GDM1 (cell line): ENCODE measurements at places on chromosomes 2 and 18.

DNA sequence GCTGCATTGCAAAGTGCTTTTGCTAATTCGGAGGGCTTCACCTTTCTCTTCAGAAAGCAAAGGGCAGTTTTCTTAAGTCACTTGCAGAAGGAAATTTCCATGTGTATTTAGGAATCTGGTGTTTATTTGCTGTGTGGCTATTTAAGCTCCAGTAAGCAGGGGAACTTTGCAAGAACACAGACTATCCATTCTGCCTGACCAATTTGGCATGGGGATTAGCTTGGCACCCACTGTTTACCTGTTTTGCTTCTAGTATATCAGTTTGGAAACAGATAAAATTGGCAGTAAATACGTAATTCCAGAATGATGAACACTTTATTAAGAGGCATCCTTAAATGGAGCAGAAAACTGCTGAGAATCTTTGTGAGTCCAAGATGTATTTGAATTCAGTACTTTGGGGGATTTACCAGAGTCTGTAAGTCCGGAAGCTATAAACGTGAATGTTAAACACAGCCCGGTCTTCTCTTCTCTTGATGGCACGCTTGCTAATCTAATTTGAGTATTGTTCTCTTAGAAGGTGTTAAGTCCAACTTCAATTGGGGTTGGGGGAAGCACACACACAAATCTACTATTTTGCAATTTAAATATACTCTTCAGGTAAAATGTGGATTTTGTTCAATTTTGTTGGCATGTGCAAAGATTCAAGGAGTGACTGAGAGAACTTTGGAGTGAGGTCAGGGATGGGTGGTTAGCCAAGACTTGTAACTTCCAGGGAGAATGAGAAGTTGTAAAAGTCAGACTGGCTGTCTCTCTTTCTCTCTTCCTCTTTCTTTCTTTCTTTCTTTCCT is 650 bp downstream of the ACKR3 start:
- DNase-seq, result no peak

GRCh38 chr2:47038656-47039488 is 116.2 kb downstream of the STPG4 start:
- peak; percentile 41 for DNase-seq

- DNase-seq, result no peak
These were observed 335.1 kb upstream of the SKOR2 start for GRCh38 chr18:47586418-47587070.

DNA sequence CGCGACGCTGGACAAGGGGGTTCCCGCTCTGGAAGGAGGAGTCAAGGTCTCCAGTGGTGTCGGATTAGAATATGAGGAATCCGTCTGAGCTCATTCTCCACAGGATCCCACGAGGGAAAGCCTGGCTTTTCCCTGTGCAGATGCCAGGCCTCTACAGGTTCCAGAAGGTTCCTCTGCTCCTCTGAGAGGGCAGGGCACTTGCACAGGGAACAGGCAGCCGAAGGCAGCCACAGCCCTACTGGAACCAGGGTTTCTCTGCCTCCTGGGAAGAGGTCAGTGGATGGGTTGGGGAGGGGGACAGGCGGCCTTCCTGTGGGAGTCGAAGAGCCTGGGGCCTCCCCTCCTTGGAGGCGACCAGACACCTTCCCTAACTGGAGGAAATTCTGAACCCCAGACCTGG is 1.7 kb upstream of the AQP12A start:
- DNase-seq, result no peak

GRCh38 chr2:172248381-172248780 is 145.7 kb upstream of the DLX2 start:
- DNase-seq, result no peak

DNA sequence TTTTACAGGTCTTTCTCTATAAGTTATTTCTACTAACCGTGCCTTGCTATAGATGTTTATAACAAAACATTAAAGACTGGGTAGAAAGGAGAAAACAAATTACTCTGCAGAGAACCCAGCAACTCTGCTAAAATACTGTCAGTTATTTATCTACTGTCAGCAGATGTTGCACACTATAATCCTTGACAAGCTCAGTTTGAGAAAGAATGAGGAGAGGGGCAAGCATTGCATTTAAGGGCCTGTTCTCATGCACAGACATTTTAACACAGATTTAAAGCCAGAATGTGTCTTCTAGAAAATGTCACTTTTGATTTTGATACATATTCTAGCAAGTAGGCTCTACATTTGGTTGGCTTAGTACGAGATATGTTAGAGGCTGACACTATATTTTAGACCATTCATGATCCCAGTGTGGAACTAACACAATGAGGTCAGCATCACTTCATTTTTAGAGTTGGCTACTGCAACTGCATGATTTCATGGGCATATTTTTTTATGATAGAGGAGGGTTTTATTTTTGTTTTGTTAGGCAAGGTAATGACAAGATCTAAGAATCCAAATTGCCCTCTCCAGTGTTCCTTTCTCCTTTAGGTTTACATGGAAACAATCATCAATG is 516.4 kb downstream of the ZEB2 start:
- no peak for DNase-seq

- DNase-seq, result no peak
These were observed 26.0 kb downstream of the STK25 start for GRCh38 chr2:241482126-241482955.

GRCh38 chr2:122565364-122565763 is 809.9 kb downstream of the TSN start:
- no peak for DNase-seq
